Stimulated activated CD4-positive, alpha-beta T cell treated with anti-CD3 and anti-CD28 coated beads, TNF-alpha, amount 100 ng/mL, for 48 hours (primary cell): ENCODE measurements at places on chromosomes 13 and 19.

DNA sequence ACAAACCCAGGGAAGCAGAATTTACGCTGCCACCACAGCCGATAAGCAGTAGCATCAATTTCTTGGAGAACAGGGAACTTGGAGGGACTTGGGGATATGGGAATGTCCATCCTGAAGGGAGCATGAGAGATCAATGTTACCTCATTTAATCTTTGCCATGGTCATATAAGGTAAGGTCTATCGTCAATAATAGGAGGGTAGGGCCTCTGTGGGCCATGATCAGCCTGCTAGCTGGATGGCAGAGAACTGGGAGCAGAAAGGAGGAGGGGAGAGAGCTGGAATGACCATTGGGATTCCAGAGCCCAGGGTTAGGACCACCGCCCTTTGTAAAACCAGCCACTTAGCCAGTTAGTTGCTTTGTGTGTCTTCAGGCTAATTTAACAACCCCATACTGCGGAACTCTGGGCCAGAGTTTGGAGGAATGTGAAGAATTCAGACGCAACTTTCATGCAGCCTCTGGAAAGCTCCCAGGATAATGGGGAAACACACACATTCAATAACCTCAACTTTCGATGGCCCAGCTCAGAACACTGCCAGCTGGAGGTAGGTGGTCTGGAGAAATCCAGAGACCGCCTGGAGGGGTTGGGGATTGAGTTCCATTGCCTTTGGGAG, 40.3 kb downstream of the ZNF557 start:
- no peak for DNase-seq

DNA sequence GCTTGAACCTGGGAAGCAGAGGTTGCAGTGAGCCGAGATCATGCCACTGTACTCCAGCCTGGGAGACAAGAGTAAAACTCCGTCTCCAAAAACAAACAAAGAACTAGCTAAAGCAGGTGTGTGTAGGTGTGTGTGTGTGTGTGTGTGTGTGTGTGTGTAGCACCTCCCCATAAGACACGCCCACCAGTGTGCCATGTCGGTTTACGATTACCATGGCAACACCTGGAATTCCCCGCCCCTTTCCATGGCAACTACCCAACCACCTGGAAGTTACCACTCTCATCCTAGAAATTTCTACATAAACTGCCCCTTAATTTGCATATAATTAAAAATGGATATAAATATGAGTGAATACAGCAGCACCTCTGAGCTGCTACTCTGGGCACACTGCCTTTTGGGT, 80.9 kb upstream of the ADGRE5 start:
- no peak for DNase-seq

- DNase-seq: no peak
Observed at GRCh38 chr13:31236211-31236786, 36.5 kb downstream of the B3GLCT start.

- DNase-seq: no peak
Observed at GRCh38 chr19:3024870-3025548, 4.1 kb downstream of the TLE2 start.
